ENCODE measurements at places on chromosomes 1 and 21. TPM values are rescaled to one million over a fixed set of nuclear protein-coding genes. Genes with fewer than 3 reads are reported as not detected.

ROR1 gene
- 2.9 TPM for total RNA-seq

HES3 gene
- total RNA-seq, result not detected

ZSWIM5 gene
- not detected for total RNA-seq

ANGPTL3 gene
- not detected for total RNA-seq
